Activated naive CD4-positive, alpha-beta T cell treated with anti-CD3 and anti-CD28 coated beads, Interleukin-2, amount 10 ng/mL, durations not matched to agents 7 days and 5 days (primary cell): ENCODE measurements at places on chromosomes 3 and 15.
A peak's percentile ranks its signal among the peaks of the same experiment; 100 is the strongest.

DNA sequence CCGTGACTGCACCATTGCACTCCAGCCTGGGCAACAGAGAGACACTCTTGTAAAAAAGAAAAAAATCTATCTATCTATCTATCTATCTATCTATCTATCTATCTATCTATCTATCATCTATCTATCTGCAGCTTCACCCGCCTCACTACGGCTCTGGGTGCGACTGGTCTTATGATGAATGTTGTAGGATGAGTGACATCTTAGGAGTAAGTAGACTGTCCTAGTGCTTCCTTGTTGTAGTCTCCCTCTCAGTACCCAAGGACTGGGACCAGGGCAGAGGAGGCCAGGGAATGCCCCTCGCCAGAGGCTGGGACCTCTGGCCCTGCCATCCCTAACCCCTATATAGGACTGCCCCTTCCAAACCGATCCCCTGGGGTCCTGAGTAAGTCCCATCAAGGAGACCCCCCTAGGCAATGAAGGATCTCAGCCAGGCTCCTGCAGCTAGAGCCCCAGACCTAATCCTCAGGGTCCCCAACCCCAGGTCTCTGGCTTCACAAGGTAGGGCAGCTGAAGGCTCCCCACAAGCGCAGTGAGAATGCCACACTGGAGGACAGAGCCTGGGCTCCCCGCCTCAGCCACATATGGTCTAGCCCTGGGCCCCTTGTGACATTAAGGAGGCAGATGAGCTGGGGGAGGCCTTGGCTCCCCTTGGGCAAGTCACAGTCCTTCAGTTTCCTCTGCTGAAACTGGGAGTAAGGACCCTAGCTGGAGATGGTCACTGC, 879 bp upstream of the SEC13 start:
- H3K27me3 ChIP-seq: peaks cover 17% of the 10 kb centered on the region
- H3K36me3 ChIP-seq: no peaks in the 10 kb centered on the region
- H3K4me3 ChIP-seq: peak overlapping the region; percentile 88
- peak overlapping the region; percentile 58 for H3K27ac ChIP-seq
- peaks cover 24% of the 10 kb centered on the region for H3K4me1 ChIP-seq

DNA sequence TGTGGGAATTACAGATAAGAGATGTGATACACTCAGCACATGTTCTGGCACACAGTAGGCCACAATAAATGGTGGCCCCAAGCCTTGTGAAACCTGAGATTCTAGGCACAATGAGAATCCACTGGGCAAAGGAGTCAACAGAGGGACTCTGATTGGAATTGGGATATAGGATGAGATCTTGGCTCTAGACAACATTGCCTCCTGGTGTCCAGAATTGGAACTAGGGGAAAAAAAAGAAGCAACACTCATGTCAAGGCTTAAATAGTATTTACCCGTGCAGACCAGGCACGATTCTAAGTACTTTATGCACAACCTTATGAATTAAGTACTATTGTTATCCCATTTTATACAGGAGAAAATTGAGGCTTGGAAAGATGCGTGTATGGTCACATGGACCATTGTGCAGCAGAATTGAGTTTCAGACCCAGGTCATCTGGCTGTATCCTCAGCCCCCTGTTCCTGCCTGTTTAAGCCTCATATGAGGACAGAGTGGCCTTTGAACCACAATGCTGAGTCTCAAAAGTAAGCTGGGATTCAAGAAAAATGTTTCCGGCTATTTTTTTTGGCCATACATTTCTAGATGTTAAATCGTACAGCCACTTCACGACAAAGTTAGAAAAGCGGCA, 124.8 kb downstream of the SV2B start:
- H3K27ac ChIP-seq: no peak overlapping the region
- DNase-seq: no peak
- H3K4me3 ChIP-seq: no peak overlapping the region
- no peaks in the 10 kb centered on the region for H3K36me3 ChIP-seq
- peaks cover 35% of the 10 kb centered on the region for H3K27me3 ChIP-seq
- H3K4me1 ChIP-seq: no peaks in the 10 kb centered on the region

GRCh38 chr3:186882881-186883685, 40.6 kb downstream of the ADIPOQ start:
- peaks cover 1% of the 10 kb centered on the region for H3K36me3 ChIP-seq
- H3K4me1 ChIP-seq: peaks cover 47% of the 10 kb centered on the region
- peak overlapping the region; percentile 64 for H3K27ac ChIP-seq
- peak; percentile 40 for DNase-seq
- H3K4me3 ChIP-seq: no peak overlapping the region

DNA sequence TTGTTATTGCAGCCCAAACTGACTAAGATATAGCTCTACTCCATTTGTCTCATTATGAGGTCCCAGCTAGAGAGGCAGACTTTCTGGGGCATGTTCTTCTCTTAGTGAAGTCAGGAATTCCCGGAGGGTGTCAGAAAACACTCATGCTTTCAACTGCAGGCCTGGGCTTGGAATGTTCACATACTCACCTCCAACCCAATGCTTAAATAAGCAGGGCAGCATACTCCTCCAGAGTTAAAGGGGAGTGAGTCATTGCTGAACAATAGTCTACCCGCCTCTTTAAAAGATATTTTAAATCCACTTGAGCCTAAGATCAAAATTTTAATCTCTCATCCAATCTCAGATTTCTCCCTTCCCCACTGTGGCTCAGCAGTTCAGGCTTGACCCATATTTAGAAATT, 167.8 kb upstream of the DPH6 start:
- H3K4me1 ChIP-seq: no peaks in the 10 kb centered on the region
- H3K27ac ChIP-seq: no peak overlapping the region
- no peak overlapping the region for H3K4me3 ChIP-seq
- H3K27me3 ChIP-seq: no peaks in the 10 kb centered on the region
- DNase-seq: no peak

- H3K27ac ChIP-seq: no peak overlapping the region
- DNase-seq: no peak
- no peaks in the 10 kb centered on the region for H3K36me3 ChIP-seq
- no peak overlapping the region for H3K4me3 ChIP-seq
Observed at GRCh38 chr15:54687628-54688027, 509.1 kb downstream of the RSL24D1 start.

- H3K4me1 ChIP-seq: no peaks in the 10 kb centered on the region
- no peak for DNase-seq
- no peaks in the 10 kb centered on the region for H3K36me3 ChIP-seq
- no peak overlapping the region for H3K27ac ChIP-seq
Observed at GRCh38 chr3:95738045-95738444, 1076.3 kb upstream of the EPHA6 start.

GRCh38 chr15:66608159-66608558, 42.4 kb upstream of the LCTL start:
- DNase-seq: no peak
- H3K27ac ChIP-seq: no peak overlapping the region
- H3K36me3 ChIP-seq: no peaks in the 10 kb centered on the region
- H3K27me3 ChIP-seq: peaks cover 37% of the 10 kb centered on the region
- no peak overlapping the region for H3K4me3 ChIP-seq

GRCh38 chr15:43796566-43796965, 3.5 kb downstream of the SERINC4 start:
- H3K27me3 ChIP-seq: no peaks in the 10 kb centered on the region
- H3K4me3 ChIP-seq: no peak overlapping the region
- peaks cover 75% of the 10 kb centered on the region for H3K36me3 ChIP-seq
- peak overlapping the region; percentile 0 for H3K27ac ChIP-seq
- peaks cover 69% of the 10 kb centered on the region for H3K4me1 ChIP-seq
- DNase-seq: no peak

DNA sequence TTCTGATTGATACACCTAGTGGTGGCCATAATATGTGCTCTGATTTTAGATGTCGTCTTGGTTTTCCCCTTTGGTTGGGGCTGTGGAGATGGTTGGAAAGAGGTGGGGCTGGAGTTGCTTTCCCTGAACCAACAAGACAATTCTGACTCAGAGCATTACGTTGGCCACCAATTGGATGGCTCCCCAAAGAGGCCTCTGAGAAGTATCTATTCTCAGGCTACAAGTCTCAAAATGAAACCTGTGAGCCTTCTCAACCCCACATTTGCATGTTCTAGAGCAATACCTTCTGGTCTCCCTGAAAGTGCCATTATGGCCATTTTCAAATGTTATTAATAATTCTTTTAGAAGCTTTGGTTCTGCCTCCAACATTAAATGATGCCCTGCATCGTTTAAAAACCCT, 188.4 kb upstream of the WNT5A start:
- DNase-seq: no peak
- no peaks in the 10 kb centered on the region for H3K4me1 ChIP-seq
- H3K27ac ChIP-seq: no peak overlapping the region

- no peak for DNase-seq
- no peaks in the 10 kb centered on the region for H3K4me1 ChIP-seq
- no peaks in the 10 kb centered on the region for H3K27me3 ChIP-seq
- no peak overlapping the region for H3K27ac ChIP-seq
Observed at GRCh38 chr15:99307735-99308134, 56.5 kb downstream of the LRRC28 start.

- no peak overlapping the region for H3K27ac ChIP-seq
- H3K36me3 ChIP-seq: no peaks in the 10 kb centered on the region
- peaks cover 3% of the 10 kb centered on the region for H3K27me3 ChIP-seq
- H3K4me1 ChIP-seq: no peaks in the 10 kb centered on the region
Observed at GRCh38 chr3:18282507-18282906, 142.6 kb downstream of the SATB1 start.

DNA sequence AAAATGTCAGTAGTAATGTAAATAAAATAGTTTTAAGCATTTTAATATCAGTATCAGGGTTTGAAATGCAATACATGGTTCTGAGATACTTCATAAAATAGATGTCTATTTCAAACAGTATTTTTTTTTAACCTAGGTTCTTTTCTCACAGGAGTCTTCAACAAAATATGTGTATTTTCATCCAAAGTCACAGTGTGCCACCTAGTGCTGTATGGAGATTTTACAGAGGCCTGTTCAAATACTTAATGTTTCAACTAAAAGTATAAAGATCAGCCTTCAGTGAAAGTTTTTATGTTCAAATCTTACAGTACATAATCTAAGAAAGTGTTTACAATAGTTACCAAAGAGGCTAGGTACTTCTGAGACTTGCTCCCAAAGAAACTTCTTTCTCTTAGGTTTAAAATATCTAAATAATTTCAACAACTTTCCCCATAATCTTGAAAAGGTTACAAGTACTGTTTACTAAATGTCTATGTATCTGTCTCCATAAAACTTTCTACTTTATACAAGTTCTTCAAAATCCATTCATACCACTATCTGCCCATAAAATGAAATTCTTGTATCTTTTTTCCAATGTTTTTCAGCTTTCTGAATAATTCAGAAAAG, 38.3 kb downstream of the SCAPER start:
- H3K36me3 ChIP-seq: peaks cover 3% of the 10 kb centered on the region
- H3K27me3 ChIP-seq: no peaks in the 10 kb centered on the region
- H3K27ac ChIP-seq: no peak overlapping the region
- H3K4me1 ChIP-seq: peaks cover 11% of the 10 kb centered on the region
- DNase-seq: peak; percentile 34

- no peak overlapping the region for H3K4me3 ChIP-seq
- H3K27me3 ChIP-seq: peaks cover 15% of the 10 kb centered on the region
- no peaks in the 10 kb centered on the region for H3K4me1 ChIP-seq
- H3K36me3 ChIP-seq: no peaks in the 10 kb centered on the region
- DNase-seq: no peak
Observed at GRCh38 chr3:192445770-192446644, 281.3 kb downstream of the FGF12 start.

GRCh38 chr3:139236336-139236735, 107.5 kb upstream of the MRPS22 start:
- H3K4me1 ChIP-seq: no peaks in the 10 kb centered on the region
- no peak overlapping the region for H3K4me3 ChIP-seq
- H3K27me3 ChIP-seq: peaks cover 10% of the 10 kb centered on the region
- H3K36me3 ChIP-seq: no peaks in the 10 kb centered on the region
- H3K27ac ChIP-seq: no peak overlapping the region
- no peak for DNase-seq

DNA sequence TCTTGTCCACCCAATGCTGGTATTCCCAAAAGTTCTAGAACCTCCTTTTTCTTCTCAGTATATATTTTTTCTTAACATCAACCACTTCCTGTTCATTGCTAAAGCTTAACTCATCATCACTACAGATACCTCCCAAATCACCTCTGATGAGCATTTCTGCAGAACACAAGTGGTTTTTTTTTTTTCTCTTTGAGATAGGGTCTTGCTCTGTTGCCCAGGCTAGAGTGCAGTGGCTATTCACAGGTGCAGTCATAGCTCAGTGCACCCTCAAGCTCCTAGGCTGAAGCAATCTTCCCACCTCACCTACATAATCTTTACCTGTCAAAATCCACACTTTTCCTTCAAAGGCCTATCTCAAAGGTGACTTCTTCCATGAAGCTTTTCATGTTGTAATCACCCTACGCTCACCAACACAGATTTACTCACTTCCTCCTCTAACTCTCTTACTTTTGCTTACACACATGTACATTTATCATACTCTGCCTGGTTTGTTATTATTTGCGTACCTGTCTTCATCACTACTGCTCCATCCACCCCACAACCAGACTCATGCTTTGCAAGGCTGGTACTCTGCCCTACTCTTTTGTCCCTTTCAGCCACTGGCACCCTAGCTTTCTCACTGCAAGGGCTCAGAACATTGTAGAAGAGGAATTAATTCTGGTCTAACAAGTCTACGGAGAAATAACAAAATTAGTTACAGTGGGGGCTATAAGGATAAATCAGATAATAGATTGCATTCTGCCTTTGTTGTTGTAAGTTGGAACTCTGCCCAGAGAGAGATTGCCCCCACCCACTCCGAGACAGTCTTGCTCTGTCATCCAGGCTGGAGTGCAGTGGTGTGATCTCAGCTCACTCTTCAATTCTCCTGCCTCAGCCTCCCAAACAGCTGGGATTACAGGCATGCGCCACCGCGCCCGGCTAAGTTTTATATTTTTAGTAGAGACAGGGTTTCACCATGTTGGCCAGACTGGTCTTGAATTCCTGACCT, 27.5 kb downstream of the HERC1 start:
- H3K4me1 ChIP-seq: peaks cover 46% of the 10 kb centered on the region
- H3K27me3 ChIP-seq: no peaks in the 10 kb centered on the region
- peak overlapping the region; percentile 28 for H3K27ac ChIP-seq
- H3K36me3 ChIP-seq: peaks cover 16% of the 10 kb centered on the region
- no peak for DNase-seq
- no peak overlapping the region for H3K4me3 ChIP-seq

DNA sequence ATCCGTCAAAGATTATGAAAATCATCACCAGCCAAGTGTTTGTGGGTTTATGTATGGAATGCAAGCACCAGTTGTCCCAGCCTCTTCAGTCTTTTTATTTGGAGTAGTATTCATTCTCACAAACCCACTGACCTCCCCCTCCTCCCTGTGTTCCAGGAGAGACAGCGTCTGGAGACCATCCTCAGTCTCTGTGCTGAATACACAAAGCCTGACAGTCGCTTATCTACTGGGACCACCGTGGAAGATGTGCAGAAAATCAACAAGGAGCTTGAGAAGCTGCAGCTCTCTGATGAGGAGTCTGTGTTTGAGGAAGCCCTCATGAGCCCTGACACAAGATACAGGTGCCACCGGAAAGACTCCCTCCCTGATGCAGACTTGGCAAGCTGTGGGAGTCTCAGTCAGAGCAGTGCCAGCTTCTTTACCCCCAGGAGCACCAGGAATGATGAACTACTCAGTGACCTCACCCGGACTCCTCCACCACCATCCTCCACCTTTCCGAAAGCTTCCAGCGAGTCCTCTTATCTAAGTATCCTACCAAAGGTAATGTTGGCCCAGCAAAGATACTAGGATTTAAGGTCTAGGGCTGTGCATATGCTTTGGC, 54.2 kb downstream of the PHLDB2 start:
- H3K36me3 ChIP-seq: no peaks in the 10 kb centered on the region
- H3K4me1 ChIP-seq: no peaks in the 10 kb centered on the region
- H3K27me3 ChIP-seq: peaks cover 16% of the 10 kb centered on the region
- no peak for DNase-seq
